ENCODE measurements at places on chromosomes 1 and 21.
A peak's percentile ranks its signal among the peaks of the same experiment; 100 is the strongest.

DNA sequence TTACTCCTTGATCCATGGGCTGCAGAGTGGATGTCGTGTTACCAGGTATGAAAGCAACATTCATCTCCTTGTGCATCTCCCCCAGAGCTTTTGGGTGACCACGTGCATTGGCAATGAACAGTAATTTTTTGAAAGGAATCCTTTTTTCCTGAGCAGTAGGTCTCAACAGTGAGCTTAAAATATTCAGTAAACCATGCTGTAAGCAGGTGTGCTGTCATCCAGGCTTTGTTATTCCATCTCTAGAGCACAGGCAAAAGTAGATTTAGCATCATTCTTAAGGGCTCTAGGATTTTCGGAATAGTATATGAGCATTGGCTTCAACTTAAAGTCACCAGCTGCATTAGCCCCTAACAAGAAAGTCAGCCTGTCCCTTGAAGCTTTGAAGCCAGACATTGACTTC lies 27.3 kb downstream of the AGPAT3 start:
- H3K4me1 ChIP-seq, result no peaks in the 10 kb centered on the region
- H3K36me3 ChIP-seq, result no peaks in the 10 kb centered on the region
- H3K27me3 ChIP-seq, result no peaks in the 10 kb centered on the region
- DNase-seq, result no peak

GRCh38 chr21:31447505-31447904 lies 103.4 kb upstream of the TIAM1 start:
- H3K36me3 ChIP-seq, result no peaks in the 10 kb centered on the region
- no peak overlapping the region for H3K27ac ChIP-seq
- H3K27me3 ChIP-seq, result no peaks in the 10 kb centered on the region
- no peak overlapping the region for H3K4me3 ChIP-seq
- no peaks in the 10 kb centered on the region for H3K4me1 ChIP-seq

DNA sequence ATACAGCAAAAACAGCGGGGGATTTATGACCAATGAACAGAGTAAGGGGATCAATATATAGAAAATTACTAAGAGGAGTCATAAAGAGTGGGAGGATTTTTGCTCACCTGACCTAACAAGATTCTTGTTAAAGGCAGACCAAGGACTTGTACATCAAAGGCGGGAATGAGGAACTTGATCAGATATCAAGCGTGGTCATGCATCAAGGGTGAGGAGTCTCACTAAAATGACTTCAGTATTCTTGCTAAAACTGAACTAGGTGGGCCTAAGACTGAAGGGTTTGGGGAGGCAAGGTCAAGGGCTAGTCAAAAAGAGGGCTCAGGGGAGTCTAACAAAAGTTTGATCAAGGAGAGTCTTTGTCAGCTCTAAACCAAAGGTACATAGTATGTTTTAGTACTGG lies 2.1 kb downstream of the MOV10 start:
- DNase-seq, result no peak
- peaks cover 23% of the 10 kb centered on the region for H3K4me1 ChIP-seq
- H3K27me3 ChIP-seq, result no peaks in the 10 kb centered on the region
- no peak overlapping the region for H3K4me3 ChIP-seq
- H3K27ac ChIP-seq, result no peak overlapping the region

DNA sequence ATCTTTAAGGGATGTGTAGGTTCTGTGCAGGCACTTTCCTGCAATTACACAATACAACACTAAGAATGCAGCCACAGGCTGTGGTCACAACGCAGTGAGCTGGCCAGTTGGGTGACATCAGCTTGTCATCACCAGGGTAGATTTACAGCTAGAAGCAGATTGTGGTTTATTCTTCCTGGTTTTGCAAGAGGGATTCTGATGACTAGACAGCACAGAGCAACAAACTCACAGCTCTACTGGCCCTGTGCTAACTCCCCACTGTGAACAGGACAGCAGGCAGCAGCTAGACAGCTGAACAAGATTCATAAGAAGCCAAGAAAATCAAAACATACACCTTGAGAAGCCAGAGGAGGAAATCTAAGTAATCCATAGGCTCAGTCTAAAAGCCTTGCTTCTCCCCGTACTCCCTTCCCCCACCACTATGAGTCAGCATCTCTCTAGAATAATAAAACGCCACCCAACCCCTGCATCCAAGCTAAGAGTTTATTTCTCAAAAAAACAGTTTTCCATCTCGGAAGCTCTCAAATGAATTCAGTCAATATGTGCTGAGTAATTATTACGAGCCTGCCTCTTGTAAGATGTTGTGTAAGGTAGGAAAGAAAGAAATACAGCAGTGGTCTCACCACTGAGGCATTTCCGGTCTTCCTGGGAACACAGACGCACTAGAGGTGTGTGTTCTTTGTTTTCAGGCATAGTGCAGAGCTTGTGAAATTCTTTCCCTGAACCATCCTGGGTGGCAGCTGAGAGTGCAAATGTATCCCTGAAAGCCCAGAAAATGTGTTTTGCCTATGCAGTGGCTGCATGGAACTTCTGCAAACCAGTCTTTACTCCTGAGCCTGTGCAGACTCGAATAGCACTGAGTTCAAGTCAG lies 162.8 kb downstream of the NTPCR start:
- H3K27me3 ChIP-seq, result no peaks in the 10 kb centered on the region
- peak overlapping the region; percentile 38 for H3K4me3 ChIP-seq
- peak overlapping the region; percentile 98 for H3K27ac ChIP-seq
- DNase-seq, result peak; percentile 64
- no peaks in the 10 kb centered on the region for H3K36me3 ChIP-seq

DNA sequence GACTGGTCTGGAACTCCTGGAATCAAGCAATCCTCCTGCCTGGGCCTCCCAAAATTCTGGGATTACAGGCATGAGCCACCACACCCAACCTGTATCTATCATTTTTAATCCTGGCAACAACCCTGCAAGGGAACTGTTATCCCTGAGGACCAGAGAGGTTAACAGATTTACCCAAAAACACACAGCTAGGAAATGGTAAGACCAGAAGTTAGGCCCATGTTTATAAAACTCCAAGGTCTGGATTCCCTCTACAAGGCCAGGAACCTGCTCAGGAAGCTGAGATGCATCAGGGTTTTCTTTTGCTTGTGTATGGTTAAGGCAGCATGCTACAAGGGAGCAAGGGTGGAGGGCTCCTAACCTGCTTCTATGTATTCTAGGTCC lies 17.8 kb upstream of the TTC39A start:
- no peaks in the 10 kb centered on the region for H3K36me3 ChIP-seq
- H3K27me3 ChIP-seq, result peaks cover 38% of the 10 kb centered on the region
- H3K4me3 ChIP-seq, result no peak overlapping the region

- peak overlapping the region; percentile 88 for H3K27ac ChIP-seq
- H3K4me3 ChIP-seq, result peak overlapping the region; percentile 85
- no peaks in the 10 kb centered on the region for H3K27me3 ChIP-seq
- peak; percentile 88 for DNase-seq
- H3K4me1 ChIP-seq, result peaks cover 54% of the 10 kb centered on the region
- H3K36me3 ChIP-seq, result peaks cover 12% of the 10 kb centered on the region
Measured at GRCh38 chr1:156750191-156750672, 1.2 kb downstream of the HDGF start.

DNA sequence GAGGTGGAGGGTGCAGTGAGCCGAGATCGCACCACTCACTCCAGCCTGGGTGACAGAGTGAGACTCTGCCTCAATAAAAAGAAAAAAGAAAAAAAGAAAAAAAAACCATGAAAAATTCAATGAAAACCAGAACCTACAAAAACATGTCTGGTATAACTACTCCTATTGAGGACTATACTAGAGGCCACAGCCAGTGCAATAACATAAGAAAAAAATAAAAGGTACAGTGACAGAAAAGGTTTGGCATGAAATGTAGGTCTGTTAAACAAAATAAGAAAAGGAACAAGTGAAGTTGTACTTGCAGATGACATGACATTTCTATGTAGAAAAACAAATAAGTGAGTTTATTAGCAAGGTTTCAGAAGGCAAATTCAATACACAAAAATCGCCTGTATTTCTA lies 8.2 kb downstream of the NADK start:
- H3K36me3 ChIP-seq, result peaks cover 11% of the 10 kb centered on the region
- H3K4me1 ChIP-seq, result no peaks in the 10 kb centered on the region

DNA sequence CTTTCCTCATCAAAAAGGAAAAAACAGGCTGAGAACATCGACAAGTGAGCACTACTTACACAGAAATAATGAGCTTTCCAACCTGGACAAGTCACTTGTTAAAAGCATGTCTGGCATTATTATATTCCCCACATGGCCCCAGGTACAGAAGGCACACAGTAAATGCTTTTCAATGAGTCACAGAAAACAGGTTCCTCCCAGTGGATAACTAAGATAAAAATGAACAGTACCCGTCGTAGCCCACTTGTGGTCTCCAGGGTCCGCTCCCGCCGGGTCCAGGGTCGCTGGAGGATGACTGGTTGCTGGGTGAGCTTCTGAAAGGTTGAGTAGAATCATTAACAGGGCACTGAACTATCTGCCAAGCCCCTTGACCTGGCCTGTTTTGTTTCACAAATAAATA lies 186.6 kb downstream of the SIPA1L2 start:
- H3K36me3 ChIP-seq, result no peaks in the 10 kb centered on the region
- no peak overlapping the region for H3K4me3 ChIP-seq
- peaks cover 3% of the 10 kb centered on the region for H3K4me1 ChIP-seq
- H3K27me3 ChIP-seq, result no peaks in the 10 kb centered on the region
- DNase-seq, result no peak

DNA sequence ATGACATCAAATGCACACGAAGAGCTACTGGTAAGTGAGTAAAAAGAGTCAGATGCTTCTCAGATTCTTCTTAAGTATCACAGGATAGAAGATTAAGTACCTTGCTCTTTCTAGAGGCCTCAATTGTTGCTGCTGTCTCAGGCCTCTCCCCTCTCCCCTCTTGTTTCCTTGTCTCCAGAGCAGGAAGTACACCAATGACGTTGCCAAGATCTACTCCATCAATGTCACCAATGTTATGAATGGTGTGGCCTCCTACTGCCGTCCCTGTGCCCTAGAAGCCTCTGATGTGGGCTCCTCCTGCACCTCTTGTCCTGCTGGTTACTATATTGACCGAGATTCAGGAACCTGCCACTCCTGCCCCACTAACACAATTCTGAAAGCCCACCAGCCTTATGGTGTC lies 21.3 kb upstream of the SARS1 start:
- H3K27me3 ChIP-seq, result no peaks in the 10 kb centered on the region
- H3K4me3 ChIP-seq, result no peak overlapping the region
- DNase-seq, result no peak
- H3K4me1 ChIP-seq, result peaks cover 2% of the 10 kb centered on the region

DNA sequence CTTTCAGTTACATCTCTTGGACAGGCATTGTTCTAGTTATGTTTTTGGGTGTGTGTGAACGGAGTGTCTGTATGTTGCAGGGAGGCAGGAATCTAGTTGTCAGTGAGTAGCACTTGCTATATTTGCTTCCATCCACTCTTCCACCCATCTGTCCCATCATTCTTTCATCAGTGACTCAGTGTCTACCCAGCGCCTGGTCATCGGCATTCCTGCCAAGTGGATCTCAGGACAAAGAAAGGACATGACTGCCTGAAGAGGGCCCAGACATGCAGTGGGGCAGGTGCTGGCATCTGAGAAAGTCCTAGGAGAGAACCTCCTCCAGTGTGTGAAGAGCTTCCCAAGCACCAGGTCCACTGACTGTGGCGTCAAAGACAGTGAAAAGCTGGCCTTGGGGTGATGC lies 27.3 kb upstream of the MAGOH start:
- H3K4me1 ChIP-seq, result peaks cover 2% of the 10 kb centered on the region
- H3K36me3 ChIP-seq, result peaks cover 7% of the 10 kb centered on the region
- H3K4me3 ChIP-seq, result no peak overlapping the region
- no peak for DNase-seq

- no peaks in the 10 kb centered on the region for H3K27me3 ChIP-seq
- H3K4me3 ChIP-seq, result no peak overlapping the region
- no peak overlapping the region for H3K27ac ChIP-seq
Measured at GRCh38 chr1:36304970-36305914, 926 bp upstream of the SH3D21 start.

DNA sequence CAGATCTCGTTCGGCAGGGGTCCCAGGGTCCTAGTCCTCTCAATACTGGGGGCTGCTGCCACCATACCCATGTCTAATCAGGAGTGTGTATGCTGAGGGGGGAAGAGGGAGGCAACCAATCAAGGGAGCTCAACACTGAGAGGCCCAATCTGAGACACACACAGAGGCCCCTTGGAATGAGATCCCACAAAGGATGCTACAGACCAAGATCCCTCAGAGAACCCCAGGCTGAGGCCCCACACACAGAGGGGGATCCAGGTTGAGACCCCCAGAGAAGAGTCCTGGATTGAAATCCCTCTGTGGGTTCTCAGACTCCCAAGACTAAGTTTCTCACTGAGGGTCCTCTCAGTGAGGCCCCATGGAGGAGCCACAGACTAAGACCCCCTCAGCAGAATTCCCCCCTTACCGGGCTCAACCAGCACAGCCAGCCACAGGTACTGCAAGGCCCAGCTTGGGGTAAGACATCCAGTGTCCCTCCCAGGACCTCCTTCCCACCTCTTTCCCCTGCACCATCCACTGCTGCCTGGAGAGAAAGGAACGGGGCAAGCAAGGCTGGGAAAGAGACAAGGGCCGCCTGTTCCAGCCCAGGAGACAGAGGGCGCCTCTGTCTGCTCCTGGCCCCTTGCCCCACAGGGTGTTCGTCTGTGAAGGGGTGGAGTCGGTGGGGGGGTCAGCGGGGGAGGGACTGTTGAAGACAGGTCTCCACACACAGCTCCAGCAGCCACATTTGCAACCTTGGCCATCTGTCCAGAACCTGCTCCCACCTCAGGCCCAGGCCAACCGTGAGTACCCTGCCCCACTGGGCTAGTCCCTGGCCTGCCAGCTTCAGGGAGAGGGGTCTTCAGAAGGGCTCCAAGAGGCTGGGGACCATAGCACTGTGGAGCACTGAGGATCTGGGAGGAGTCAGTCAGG lies at the start of gene S100A1:
Gene S100A1, plus strand, starts transcription at position 720 of the 912 bp plus-strand sequence. CDS start 2,088 bp downstream, outside the sequence.
- peak; percentile 72 for DNase-seq
- H3K27me3 ChIP-seq, result no peaks in the 10 kb centered on the region
- peak within 1 kb of the TSS; percentile 95 for H3K27ac ChIP-seq
- H3K36me3 ChIP-seq, result peaks cover 30% of the 10 kb centered on the region
- H3K4me1 ChIP-seq, result peaks cover 40% of the 10 kb centered on the region
- peak within 1 kb of the TSS; percentile 91 for H3K4me3 ChIP-seq

- peaks cover 7% of the 10 kb centered on the region for H3K27me3 ChIP-seq
- no peaks in the 10 kb centered on the region for H3K36me3 ChIP-seq
- H3K4me3 ChIP-seq, result no peak overlapping the region
- DNase-seq, result peak; percentile 31
- no peak overlapping the region for H3K27ac ChIP-seq
Measured at GRCh38 chr1:89489047-89489729, 35.4 kb upstream of the LRRC8B start.

GRCh38 chr1:207893737-207894582 lies 17.0 kb downstream of the CD34 start:
- H3K27me3 ChIP-seq, result no peaks in the 10 kb centered on the region
- no peak for DNase-seq
- H3K4me3 ChIP-seq, result no peak overlapping the region

- no peak for DNase-seq
- H3K4me1 ChIP-seq, result peaks cover 2% of the 10 kb centered on the region
- no peaks in the 10 kb centered on the region for H3K36me3 ChIP-seq
Measured at GRCh38 chr1:198763298-198763714, 124.5 kb downstream of the PTPRC start.

- H3K27ac ChIP-seq, result no peak overlapping the region
- no peaks in the 10 kb centered on the region for H3K4me1 ChIP-seq
- no peaks in the 10 kb centered on the region for H3K27me3 ChIP-seq
- H3K4me3 ChIP-seq, result no peak overlapping the region
- peak; percentile 21 for DNase-seq
- H3K36me3 ChIP-seq, result no peaks in the 10 kb centered on the region
Measured at GRCh38 chr1:184743062-184743756, 11.4 kb downstream of the EDEM3 start.
